CD14-positive monocyte (primary cell): ENCODE measurements at places on chromosomes 12 and 14. TPM values are rescaled to one million over a fixed set of nuclear protein-coding genes. Genes with fewer than 3 reads are reported as not detected.

Gene BDKRB2
- polyA plus RNA-seq: not detected in 2 replicates

Gene OR4N5
- polyA plus RNA-seq: not detected in 2 replicates

Gene TARBP2
- 24.4 TPM for polyA plus RNA-seq

Gene MYH6
- polyA plus RNA-seq: not detected

Gene ATP23
- 12.4 and 13.7 TPM in 2 replicates for polyA plus RNA-seq

Gene P2RX2
- polyA plus RNA-seq: not detected in 2 replicates

Gene KRT79
- polyA plus RNA-seq: not detected in 2 replicates

Gene ITGB7
- 33.1 TPM for polyA plus RNA-seq

Gene PRPF39
- polyA plus RNA-seq: 3.3 TPM

Gene FAM90A1
- not detected for polyA plus RNA-seq

Gene ATP5F1B
- polyA plus RNA-seq: 365 and 554 TPM in 2 replicates

Gene TAS2R9
- polyA plus RNA-seq: not detected in 2 replicates

Gene COCH
- polyA plus RNA-seq: 0.87 TPM

Gene NANOG
- polyA plus RNA-seq: not detected

Gene LRRC10
- polyA plus RNA-seq: not detected

Gene FGD4
- polyA plus RNA-seq: 6.0 TPM

Gene ART4
- not detected in 2 replicates for polyA plus RNA-seq

Gene SAMD15
- polyA plus RNA-seq: 0.05 and 0.65 TPM in 2 replicates

Gene FANCM
- 0.66 TPM for polyA plus RNA-seq
